ENCODE measurements at places on chromosomes 4 and X. TPM values are rescaled to one million over a fixed set of nuclear protein-coding genes. Genes with fewer than 3 reads are reported as not detected.

- no peak for DNase-seq
Observed at GRCh38 chrX:8748855-8749254, 16.9 kb upstream of the ANOS1 start.

GRCh38 chr4:105343146-105343931 lies 130.5 kb downstream of the PPA2 start:
- DNase-seq = no peak

- DNase-seq = no peak
Observed at GRCh38 chr4:124710911-124711310, 1.6 kb downstream of the ANKRD50 start.

- DNase-seq = no peak
Observed at GRCh38 chrX:10602646-10603045, 17.7 kb downstream of the MID1 start.

CSAG1 gene
- total RNA-seq = not detected

GRCh38 chr4:57064811-57065711 lies 45.1 kb downstream of the IGFBP7 start:
- peak; percentile 74 for DNase-seq

DNA sequence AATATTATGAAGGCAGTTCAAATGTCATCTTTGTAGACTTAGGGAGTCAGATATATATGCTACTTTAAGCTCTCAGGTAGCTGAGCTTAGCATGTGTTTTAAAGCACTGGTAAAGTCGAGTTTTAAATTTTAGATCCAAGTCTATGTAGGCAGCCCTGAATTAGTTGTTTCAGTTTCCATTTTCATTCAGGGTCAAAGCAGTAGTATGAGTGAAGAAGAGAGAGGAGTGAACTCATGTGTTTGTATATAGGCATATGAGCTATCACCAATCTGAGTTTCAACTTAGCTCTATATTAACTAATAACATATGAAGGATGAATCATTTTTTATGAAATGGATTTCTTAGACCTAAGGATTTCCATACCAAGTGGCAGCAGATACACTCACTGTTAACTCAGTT lies 1353.4 kb downstream of the FSTL5 start:
- no peak for DNase-seq

DNA sequence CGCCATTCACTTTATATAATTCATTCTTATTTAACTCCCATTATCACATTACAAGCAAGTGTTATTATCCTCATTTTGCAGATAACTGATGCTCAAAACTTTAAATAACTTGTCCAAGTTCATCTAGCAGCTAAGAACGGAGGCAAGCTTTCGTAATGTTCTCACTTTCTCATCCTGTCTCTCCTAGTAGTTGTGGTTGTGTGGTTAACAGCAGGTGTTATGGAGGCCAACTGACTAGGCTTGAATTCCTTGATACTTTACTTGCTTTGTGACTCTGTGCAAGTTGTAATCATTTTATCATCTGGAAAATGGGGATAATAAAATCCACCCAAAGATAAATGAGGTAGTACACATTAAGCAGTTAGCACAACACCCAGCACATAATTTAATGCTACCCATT lies 109.9 kb upstream of the PTPN13 start:
- no peak for DNase-seq

KLHL13 gene
- total RNA-seq = 14.2 TPM

DNA sequence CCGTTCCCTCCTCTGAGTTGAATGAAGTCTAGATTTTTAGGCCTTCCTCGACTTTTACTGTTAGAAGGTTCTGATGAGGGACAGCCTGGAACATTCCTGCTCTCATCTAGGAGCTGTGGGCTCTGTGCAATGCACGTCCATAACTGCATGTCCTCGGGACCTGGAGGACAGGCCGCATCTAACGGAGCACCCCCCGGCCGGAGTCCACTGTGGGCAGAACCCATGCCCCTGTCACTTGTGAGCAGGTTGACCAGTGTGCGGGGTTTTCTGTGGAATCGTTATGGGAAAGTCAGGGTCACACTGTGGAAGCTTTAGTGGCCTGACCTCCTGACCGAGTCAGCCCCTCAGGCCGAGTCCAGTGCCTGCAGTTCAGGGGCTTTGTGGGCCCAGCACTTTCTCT lies 19.3 kb upstream of the TADA2B start:
- DNase-seq = no peak

HTN1 gene
- not detected for total RNA-seq

DNA sequence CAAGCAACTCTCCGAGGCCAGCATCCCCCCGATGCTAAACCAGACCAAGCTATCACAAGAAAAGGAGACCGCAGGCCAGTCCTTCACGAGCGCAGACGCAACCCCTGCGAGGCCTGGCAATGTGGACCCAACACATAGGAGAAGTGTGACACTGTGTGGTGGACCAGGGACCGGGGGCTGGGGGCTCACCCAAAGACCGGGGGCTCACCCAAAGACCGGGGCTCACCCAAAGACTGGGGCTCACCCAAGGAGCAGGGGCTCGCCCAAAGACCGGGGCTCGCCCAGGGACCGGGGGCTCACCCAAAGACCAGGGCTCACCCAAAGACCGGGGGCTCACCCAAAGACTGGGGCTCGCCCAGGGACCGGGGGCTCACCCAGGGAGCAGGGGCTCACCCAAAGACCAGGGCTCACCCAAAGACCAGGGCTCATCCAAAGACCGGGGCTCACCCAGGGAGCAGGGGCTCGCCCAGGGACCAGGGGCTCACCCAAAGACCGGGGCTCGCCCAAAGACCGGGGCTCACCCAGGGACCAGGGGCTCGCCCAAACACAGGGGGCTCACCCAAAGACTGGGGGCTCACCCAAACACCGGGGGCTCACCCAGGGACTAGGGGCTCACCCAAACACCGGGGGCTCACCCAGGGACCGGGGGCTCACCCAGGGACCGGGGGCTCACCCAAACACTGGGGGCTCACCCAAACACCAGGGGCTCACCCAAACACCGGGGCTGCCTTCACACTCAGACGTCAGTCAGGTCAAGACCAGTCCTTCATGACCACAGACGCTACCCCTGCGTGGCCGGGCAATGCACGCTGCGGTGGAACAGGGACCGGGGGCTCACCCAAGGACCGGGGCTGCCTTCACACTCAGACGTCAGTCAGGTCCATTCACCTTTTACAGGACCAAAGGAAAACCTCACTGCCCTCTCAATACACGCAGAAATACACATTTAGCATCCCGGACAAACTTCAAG lies 32.9 kb downstream of the PPP2R3B start:
- DNase-seq = no peak

GRCh38 chr4:4325321-4325720 lies 35.3 kb downstream of the ZBTB49 start:
- DNase-seq = no peak

EVC2 gene
- 6.1 TPM for total RNA-seq

DNA sequence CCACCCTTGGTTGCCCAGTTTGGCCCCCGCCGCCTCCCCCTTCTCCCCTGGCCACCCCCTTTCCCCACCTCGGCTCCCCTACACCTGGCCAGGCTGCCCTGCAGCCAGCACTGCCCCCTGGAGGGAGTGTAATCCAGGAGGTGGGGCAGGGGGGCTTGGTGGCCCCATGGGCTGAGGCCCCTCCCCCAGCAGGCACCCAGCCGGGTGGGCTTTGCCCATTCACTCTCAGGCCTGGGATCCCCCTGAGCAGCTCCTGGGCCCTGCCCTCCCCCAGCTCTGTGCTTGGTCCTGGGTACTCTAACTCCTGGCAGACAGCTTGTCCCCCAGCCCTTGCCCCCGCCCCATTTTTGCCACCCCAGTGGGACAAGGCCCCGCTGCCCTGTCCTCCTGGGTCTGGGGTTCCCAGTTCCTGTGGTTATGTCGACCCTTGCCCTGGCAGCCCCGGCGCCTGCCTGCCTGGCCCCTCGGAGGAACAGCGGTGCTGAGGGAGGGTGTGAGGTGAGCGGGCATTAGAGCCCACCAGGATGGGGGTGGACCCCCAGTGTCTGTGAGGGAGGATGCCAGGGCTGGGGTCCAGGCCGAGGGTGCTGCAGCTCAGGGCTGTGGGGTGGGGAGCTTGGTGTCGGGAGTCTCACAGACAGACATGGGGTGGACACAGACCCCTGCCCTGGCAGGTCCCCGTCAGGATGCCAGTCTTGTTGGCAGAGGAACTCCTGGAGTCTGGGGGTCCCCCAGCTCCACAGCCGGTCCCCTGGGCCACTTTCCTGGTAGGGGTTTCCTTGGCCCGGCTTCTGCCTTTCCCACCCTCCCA lies 10.2 kb downstream of the NAT8L start:
- no peak for DNase-seq

DNA sequence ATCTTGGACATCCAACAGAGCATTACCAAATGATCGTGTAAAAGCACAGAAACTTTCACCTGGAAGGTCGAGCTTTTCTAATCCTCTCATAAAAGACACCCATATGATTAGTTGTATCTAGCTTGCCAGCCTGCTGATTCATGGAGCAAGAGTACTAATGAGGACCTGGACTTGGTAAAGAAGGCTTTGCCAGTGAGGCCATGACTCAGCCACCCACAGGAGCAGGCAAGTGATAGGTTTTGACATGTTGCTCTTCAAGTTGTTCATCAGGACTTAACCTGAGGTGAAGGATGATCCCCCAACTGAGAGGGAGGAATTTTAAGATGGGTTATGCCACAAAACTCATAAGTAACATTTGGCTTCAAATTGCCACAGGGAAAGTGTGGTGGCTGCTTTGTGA lies 24.7 kb upstream of the EPGN start:
- DNase-seq = no peak

HSFX3 gene
- not detected for total RNA-seq

DNA sequence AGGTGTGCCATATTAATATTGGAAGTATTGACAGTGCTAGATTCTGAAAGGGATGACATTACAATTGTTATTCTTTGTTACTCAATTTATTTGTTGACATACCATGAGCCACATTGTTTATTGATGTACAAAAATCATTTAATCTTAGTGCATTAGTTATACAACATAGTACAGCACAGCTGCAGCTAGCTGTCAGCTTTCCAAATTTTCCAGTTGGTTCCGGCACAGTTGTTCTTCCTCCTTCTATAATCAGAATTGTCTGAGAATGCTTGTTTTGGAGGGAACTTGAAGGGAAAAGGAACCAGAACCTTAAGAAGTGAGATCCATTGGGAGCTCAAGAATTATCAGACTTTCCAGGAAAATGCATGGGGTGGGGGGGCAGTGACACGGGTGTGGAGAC lies 281.4 kb downstream of the ZIC3 start:
- no peak for DNase-seq

GRCh38 chr4:145130788-145131399 lies 32.8 kb downstream of the ABCE1 start:
- no peak for DNase-seq

DNA sequence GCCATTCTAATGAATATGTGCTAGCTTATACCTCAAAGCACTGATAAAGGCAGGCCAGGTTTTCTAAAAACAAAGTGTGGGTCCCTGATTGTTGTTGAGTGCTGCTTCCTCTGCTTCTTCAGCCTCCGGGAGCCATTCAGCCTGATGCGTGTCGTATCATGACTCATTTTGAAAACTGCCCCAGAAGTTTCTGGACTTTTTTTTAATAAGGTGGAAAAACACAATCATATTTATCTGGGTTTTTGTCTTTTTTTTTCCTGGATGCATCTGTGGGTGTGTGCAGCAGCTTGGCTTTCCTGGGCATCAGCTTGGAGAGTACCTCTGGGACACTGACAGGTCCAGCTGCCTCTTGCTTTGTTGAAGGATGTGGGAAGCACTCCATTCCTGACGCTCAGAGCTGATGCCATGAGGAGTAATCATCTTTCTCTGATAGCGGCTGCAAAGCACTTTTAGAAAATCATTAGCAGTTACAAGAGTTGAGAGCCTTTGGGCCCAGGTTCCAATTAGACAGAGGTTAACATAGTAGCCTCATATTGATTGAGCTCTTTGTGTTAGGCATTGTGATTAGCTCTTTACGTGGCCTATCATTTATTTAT lies 66.9 kb downstream of the PARM1 start:
- no peak for DNase-seq

DNA sequence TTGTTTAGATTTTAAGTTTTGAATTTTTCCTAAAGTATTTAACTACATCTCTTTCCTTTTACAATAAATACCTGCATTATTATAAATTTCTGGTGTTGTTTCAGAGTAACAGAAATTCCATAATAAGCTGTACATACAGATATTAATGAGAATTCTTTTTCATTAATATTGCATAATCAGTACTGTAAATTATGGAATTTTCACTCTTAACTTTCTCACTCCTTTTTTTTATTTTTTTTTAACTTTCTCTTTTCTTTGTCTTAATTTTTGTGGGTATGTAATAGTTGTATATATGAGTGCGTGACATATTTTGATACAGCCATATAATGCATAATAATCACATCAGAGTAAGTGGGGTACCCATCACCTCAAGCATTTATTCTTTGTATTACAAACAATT lies 110.5 kb downstream of the KLHL8 start:
- DNase-seq = no peak

RXFP1 gene
- 0.10 TPM for total RNA-seq

- DNase-seq = no peak
Observed at GRCh38 chr4:126071346-126072333, 756.9 kb downstream of the FAT4 start.

- no peak for DNase-seq
Observed at GRCh38 chr4:113433116-113433515, 328.4 kb downstream of the CAMK2D start.

GRCh38 chr4:112910109-112910736 lies 139.2 kb upstream of the ANK2 start:
- peak; percentile 48 for DNase-seq

GPRASP3 gene
- 6.5 TPM for total RNA-seq

DNA sequence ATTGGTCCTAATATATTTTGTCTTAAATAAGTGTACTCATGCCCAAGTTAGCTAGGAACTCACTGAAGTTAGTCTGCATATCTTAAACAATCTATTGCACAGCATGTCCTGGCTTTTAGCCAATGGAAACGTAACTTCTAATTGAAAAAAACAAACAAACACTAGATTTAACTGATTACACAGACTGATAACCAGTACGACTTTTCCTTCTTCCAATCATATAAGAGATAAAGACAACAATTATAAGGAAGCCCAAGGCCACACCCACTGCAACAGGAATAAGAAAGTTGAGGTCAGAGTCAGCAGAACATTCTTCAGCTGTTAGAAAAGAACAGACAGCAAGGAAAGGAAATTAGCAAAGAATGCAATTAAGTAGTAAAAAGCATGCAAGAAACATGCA lies 40.8 kb downstream of the LAMP2 start:
- no peak for DNase-seq

DNA sequence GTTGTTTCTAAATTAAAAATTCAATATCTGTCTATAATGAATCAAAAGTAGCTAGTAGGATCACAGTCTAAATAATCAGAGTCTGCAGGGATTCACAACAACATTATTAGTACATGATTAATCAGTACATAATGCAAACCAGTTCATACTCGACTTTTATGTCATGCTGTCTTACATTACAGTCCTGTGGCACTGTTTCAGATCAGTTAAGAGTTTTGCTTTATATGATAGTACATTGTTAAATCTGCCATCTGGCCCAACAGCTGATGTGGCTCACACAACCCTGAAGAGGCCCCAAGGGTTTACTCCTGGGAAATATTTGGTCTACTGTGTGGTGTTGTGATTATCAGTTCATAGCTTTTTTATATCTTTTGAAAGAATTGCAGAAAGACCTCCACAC lies 247.1 kb upstream of the ETNPPL start:
- no peak for DNase-seq

GRCh38 chr4:136861091-136861490 lies 671.2 kb downstream of the PCDH18 start:
- DNase-seq = no peak

DOK7 gene
- total RNA-seq = 4.5 TPM

LGI2 gene
- 1.5 TPM for total RNA-seq

GRCh38 chr4:14620567-14621141 lies 381.6 kb upstream of the CPEB2 start:
- DNase-seq = no peak

YY2 gene
- total RNA-seq = 3.1 TPM

PNMA5 gene
- not detected for total RNA-seq

SMIM31 gene
- 4.6 TPM for total RNA-seq

GRCh38 chrX:110086916-110087484 lies 84.1 kb downstream of the TMEM164 start:
- DNase-seq = no peak
